ENCODE measurements at places on chromosomes 11 and 22.
A peak's percentile ranks its signal among the peaks of the same experiment; 100 is the strongest.

- DNase-seq, result no peak
These were observed 4.4 kb upstream of the CATSPERZ start for GRCh38 chr11:64295760-64296159.

DNA sequence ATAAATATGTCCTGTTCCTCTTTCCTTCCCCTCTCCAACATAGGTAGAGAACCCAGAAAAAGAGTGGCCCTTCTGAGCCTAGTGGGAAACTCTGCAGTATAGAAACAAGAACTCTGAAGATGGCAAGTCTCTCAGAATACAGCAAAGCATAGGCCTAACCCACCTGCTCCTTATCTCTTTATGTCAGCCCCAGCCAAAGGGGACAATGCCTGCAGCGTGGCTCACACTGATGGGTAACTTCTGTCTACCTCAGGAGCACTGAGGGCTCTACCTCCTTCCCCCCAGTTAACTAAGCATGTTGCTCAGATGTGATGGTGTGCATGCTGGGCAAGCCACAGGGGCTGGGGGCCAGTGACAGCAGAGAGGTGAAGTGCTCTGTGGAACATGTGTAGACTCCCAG lies 4.9 kb upstream of the NRIP3 start:
- no peak for DNase-seq

DNA sequence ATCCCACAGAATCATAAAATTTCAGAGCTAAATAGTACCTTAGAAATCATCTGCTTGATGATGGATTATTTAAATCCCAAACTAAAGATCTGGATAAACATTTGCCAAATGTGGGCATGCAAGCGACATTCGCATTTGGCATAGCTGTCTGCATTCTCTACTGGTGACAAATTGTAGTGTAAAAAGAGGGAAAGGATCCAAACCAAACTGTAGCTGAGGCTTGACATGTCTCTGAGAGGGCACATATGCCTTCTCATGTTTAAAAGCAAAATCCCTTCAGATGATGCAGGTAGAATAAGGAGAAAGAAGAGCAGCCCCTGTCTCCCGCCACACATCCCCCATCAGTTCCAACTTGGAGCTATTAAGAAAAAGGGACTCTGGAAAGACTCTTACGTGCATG lies 257.5 kb upstream of the MTNR1B start:
- no peak for DNase-seq

GRCh38 chr11:133823211-133823610 lies 22.1 kb downstream of the SPATA19 start:
- no peak for DNase-seq

DNA sequence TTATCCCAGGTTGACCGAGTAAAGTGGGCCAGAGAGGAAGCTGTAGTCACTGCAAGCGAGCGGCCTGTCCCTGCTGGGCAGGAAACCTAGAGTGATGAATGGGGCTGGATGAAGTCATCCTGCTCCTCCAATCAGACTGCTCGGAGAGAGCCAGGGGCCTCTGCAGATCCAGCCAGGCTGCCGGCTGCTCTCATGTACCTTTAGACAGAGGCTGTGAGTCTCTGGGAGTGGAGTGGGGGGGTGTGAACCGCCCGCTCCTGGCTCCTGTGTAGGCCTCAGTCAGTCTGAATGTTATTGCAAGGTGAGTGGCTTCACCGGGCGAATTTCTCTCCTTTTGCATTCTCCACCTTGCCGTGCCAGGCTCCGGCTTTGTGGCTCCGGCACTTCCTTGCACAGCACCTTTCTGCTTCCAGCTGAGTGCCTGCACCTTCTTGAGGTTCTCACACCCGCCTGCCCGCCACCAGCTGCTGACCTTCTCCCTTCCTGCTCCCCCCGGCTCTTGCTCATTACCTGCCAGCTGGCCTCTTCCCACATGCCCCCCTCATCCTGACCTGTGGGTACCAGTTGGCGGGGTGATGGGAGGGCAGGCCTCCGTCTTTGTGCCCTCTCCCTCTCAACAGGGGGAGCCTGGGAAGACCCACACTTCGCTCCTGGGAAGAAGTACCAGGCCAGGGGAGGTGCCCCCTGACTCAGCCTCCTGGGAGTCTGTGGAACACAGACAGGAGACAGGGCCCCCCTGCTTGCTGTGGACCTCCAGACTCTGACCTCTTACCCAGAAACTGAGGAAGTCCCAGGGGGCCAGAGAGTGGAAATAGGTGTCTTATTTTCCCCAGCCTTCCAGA lies 79.9 kb downstream of the GRAMD1B start:
- peak; percentile 95 for DNase-seq

DNA sequence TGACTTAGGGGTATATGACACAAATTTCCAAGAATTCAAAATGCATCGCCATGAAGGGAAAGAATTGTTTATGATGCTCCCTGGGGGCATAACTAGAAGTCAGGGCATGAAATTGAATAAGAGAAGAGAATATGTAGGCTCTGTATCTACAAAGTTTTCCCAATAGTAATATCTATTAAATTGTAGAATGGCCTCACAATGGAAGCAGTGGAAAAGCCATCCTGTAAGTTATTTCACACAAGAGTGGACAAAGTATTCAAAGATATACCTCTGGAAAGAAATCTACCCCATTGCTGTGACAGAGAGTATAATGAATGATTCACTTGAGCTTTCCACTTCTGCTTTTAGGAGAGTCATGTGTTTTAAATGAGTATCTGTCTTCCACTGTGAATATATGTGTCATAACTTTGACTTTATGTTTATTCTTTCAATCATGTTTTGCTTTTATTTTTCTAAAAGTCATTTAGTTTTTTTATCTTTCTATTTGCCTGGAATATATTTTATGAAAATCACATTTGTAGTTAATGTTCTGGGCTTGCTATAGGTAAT lies 65.7 kb upstream of the DDI1 start:
- no peak for DNase-seq

DNA sequence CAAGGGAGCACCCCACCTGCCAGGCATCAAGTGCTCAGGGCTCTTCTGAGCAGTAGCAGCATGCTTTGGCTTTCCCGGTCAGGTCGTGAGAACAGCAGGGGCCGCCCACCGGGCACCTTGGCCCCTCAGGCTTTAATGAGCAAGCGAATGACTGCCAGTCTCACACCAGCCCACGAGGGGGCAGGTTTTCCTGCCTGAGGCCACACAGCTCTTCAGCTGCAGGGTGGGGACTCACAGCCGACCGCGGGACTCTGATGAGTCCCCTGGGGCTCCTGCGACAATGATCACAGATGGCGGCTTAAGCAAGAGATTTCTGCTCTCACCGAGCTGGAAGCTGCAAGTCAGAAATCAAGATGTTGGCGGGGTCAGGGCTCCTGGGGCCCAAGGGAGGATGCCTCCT lies 14.3 kb upstream of the FGF19 start:
- DNase-seq, result peak; percentile 29

GRCh38 chr11:41499429-41499828 lies 40.0 kb upstream of the LRRC4C start:
- DNase-seq, result no peak

GRCh38 chr11:121863126-121863525 lies 252.9 kb downstream of the BLID start:
- no peak for DNase-seq

GRCh38 chr22:40081662-40082061 lies 86.9 kb downstream of the FAM83F start:
- DNase-seq, result no peak

- DNase-seq, result no peak
These were observed 39.8 kb upstream of the CD82 start for GRCh38 chr11:44525473-44526252.

DNA sequence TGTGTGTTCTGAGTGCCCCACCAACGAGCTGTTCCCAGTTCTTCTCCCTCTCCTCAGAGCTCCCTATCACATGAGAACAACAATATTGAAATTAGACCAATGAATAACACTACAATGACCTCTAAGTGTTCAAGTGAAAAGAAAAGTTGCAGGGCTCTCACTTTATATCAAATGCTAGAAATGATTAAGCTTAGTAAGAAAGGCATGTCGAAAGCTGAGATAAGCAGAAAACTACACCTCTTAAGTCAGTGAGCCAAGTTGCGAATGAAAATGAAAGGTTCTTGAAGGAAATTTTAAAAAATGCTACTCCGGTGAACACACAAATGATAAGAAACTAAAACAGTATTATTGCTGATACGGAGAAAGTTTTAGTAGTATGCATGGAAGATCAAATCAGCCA lies 199.8 kb downstream of the GUCY1A2 start:
- no peak for DNase-seq

DNA sequence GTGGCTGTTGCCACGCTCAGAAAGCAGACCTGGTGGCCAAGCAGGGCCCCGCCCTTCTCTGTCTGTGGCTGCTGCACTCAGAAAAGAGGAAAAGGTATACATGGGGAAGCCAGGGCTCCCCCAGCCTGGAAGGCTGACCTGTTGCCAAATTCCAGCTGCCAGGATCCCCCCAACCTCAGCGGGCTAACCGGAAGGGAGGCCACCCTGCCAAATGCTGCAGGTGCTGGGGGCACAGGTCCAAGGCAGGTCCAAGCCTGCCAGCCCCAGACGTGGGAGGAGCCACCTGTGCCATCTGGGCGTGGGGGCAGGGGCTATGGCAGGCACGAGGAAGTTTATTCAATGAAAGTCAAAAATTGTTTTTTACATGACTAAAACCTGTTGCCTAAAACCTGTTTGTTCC lies 2.6 kb downstream of the NPTXR start:
- peak; percentile 22 for DNase-seq

DNA sequence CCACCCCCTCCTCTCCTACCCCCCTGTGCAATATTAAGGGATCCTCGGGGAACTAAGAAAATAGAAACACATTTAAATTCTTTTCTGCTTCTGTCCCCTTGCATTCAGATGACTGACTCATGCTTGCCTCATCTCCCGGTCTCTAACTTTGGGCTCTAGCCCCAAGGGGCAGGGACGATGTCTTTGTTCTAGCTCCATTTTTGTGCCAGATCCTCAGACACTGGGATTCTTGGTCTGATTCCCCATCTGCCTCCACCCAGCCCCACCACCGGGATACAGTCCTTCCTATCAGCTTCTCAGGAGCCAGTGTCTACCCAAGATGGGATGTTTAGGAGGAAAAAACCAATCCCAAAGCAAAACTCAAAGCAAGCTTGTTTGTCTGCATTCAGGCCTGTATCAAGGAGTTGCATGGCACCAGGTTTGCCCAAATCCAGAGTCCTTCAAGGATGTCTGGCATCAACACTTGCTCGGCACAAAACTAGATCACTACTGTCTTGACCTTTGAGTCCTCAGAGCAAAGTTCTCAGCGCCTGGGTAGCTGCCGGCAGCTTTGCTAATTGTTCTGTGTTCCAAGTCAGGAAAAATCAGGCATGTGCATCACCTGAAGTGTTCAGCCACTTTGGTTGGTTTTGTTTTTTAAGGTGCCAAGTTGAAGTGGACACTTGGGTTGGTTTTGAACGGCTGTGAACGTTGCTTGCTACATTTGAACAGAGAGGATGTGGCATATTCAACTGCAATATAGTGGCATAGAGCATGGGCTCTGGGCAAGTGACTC lies 212.8 kb downstream of the DSCAML1 start:
- no peak for DNase-seq

GRCh38 chr11:328012-328411 lies 7.4 kb upstream of the IFITM3 start:
- DNase-seq, result no peak

- no peak for DNase-seq
These were observed 482.8 kb downstream of the SOX6 start for GRCh38 chr11:15873501-15873900.

DNA sequence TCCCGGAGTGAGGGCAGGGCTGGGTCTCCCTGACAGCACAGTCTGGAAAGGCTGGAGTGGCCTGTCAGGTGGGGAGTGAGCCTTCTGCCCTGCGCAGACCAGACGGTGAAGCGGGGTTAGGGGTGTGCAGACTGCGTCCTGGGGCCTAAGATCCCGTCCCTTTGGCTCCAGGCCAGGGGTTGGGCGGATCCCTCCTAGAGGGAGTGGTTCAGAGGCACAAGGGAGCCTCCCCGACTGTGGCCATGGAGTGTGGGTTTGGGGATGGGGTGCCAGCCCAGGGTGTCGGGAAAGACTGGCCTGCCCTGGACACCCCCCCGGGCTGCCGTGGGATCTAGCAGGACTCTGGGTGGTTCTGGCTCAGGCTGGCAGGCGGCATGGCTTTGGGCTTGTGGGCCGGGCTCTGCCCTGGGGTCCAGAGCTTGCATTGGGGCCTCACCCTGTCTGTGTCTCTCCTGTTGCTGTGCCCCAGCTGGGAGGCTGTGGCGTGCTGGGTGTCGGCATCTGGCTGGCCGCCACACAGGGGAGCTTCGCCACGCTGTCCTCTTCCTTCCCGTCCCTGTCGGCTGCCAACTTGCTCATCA lies 19.5 kb downstream of the TSPAN4 start:
- no peak for DNase-seq

DNA sequence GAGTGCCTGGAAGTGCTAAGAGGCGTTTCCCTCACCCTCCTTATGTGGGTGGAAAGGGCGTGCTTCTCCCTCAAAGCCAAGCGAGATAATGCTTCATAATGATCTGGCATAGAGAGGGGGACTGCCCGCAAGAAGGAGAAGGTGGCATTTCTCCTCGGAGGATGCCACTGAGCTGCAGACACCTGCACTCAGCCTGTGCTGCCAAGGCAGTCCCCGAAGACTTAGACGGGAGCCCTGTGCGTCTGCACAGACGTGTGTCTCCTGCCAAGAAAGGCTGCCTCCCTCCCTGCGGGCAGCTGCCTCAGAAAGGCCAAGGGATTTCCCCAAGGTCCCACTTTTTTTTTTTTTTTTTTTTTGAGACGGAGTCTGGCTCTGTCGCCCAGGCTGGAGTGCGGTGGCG lies 48.1 kb upstream of the SPATA19 start:
- DNase-seq, result no peak

All from NCI-H1417 (cell line).